MG63 (cell line): ENCODE measurements at places on chromosomes 5 and 9. TPM values are rescaled to one million over a fixed set of nuclear protein-coding genes. Genes with fewer than 3 reads are reported as not detected.
A peak's percentile ranks its signal among the peaks of the same experiment; 100 is the strongest.

- no peak for DNase-seq
Measured at GRCh38 chr9:106761493-106761892, 101.5 kb upstream of the ZNF462 start.

- peak; percentile 52 for DNase-seq
Measured at GRCh38 chr9:79917421-79917820, 345.7 kb downstream of the TLE4 start.

DNA sequence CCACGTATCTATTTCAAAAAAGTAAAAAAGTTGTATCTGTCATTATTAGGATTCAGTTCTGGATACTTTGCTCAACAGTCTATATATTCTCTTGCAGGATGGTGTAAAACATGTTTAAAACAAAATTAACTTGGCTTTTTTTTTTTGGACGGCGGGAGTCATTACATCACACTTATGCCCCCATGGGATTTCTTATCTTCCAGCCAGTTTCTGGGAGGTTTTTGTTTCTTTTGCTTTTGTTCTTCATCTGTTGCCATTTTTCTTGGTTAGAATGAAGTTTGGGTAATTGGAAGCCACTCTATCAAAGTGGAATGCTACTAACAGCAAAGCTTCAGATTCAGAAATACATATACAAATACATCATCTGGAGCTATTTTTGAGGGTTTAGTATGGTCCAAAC is 1.8 kb upstream of the STARD4 start:
- DNase-seq: no peak

DNA sequence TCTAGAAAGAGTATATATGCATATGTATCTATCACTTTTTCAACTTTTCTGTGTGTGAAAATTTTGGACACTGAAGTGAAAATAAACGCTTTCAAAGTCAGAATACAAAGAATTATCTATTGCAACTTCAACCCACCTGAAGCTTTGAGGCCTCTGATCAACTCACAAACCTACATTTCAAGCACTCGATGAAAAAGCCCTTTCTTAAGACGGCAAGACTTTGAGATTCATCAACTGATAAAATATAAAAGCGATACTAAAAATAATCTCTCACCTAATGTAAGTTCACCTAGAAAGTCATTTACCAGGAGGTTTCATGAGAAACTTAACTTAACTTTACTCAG is 1.2 kb downstream of the GOLPH3 start:
- DNase-seq: no peak

ARL14EPL gene
- not detected in 2 replicates for total RNA-seq

ATOSB gene
- 0.72 and 2.0 TPM in 2 replicates for total RNA-seq

- no peak for DNase-seq
Measured at GRCh38 chr5:153655201-153655510, 164.7 kb downstream of the GRIA1 start.

DNA sequence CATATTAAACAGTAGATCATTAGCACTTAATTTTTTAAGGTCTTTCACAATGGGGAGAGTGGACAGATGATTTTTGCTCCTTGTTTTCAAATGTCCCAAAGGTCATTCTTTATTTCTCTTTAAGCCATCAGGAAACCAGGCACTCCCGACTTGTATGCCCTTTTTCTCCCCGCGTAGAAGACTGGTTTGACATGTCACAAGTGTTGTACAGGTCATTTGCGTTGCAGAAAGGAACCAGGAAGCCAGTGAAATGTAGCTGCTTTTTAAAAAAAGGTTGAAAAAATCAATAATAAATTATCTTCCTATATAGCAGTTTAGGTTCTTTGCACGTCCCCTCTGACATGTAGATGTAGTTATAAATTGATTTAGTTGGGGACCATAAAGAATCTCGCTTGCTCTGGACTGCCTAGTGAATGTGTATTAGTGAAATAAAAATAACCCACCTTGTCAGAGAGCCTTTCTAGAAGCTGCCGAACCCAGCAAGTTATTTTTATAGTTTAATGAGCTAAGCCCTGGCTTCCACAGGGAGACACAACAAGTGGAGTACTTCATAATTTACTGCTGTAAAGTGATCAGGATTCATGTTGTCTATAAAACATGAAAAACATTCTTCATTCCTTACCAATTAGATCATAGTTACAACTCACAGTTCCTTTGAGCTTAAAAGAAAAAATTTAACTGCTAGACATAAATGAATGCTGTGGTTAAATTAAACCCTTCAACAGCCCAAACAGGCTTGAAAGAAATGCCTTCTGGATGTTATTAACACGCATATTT is 404.6 kb downstream of the CSNK1G3 start:
- peak; percentile 12 for DNase-seq

DNA sequence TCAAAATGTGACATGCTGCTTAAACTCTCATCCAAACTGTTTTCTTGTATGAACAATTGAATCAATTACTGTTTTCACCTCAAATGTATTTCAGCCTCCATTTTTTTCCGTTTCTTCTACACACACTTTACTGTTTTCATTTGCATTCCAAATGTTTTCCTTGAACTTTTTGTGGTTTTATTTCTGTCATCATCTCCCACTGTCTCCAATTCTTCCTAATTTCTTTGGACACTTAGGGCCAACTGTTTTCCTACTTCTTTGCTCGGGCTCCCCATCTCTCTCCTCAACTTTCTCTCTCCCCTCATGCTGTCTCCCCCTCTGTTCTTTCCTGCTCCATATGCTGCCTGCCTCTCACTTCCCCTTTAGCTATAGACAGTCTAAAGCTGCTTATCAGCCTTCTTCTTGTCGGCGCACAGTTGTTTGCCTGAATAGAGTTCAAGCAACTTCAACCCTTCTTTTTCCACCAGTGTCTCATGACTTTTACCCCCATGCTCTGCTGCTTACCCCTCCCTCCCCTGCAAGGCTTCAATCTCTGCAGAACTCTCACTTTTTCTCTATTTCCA is 443.4 kb downstream of the DTWD2 start:
- DNase-seq: no peak

DNA sequence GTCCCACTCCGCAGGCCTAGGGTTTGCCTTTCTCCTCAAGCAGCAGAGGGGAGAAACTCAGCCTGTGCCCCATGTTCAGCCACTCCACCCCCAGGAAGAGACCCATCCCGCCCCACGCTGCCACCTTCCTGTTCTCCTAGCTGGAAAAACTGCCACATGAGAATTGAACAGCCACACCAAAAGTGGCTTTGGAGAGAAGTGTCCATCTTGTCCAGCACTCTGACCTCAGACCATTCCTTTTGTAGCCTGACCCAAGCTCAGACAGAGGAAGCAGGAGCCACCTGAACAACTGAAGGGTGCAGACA is 8.3 kb upstream of the SLC25A48 start:
- no peak for DNase-seq

DNA sequence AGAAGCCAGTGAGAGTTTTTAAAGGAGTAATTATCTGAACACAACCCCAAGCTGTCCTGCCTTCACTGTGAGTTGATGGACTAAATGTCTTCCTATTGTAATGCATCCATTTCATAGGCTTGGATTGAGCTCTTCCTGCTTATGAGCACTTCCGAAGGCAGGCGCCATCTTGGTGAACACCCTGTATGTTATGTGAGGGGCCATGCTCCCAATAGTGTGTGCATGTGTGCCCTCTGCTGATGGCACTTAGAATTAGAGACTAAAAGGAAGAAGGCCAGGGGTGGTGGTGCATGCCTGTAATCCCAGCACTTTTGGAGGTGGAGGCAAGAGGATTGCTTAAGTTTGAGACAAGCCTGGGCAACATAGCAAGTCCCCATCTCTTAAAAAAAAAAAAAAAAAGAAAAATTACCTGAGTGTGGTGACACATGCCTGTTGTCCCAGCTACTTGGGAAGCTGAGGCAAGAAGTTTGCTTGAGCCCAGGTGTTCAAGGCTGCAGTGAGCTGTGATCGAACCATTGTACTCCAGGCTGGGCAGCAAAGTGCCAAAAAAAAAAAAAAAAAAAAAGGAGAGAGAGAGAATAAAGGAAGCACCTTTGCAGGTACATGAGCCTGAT is 65.0 kb downstream of the C9orf152 start:
- DNase-seq: no peak

- DNase-seq: no peak
Measured at GRCh38 chr5:28398185-28398584, 1359.8 kb upstream of the CDH9 start.

DNA sequence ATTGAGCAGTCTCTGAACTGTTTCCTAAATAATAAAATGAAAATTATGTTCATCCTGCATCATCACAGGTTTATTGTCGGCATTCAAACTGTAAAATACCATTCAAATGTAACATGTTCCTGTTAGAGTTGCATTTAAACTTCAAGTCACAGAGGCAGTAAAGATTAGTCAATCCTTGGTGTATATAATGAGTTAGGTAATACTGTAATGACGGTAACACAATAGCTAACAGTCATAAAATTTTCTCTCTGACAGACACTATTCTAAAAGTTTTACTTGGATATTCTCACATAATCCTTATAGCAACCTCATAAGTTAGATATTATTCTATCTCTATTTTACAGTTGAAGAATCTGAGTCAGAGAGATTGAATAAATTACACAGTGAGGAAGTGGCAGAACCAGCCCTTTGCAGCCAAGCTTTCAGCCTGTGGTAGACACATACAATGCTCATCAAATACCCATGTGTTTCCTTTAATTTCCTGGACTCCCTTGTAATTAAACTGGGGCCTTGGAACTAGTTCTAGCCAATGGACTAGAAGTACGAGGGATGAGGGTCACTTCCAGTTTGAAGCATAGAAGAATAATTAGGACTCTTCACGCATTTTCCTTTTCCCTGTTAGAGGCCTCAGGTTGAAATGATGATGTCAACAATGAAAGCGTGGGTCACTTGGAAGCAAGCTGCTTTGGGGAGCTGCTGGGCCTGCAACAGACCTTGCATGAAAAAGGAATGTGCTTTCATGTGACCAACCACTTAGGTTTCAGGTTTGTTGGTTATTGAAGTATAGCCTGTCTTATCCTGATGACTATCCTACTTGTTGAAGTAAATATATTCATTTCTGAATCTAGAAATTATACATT is 12.3 kb upstream of the CAST start:
- no peak for DNase-seq

- no peak for DNase-seq
Measured at GRCh38 chr9:126347911-126348760, 21.5 kb downstream of the MVB12B start.

GRCh38 chr9:72843520-72844439 is 109.1 kb downstream of the ALDH1A1 start:
- DNase-seq: no peak

- DNase-seq: peak; percentile 36
Measured at GRCh38 chr5:172533399-172534228, 79.3 kb upstream of the SH3PXD2B start.

ADAMTS12 gene
- total RNA-seq: 8.1 and 11.8 TPM in 2 replicates

DNA sequence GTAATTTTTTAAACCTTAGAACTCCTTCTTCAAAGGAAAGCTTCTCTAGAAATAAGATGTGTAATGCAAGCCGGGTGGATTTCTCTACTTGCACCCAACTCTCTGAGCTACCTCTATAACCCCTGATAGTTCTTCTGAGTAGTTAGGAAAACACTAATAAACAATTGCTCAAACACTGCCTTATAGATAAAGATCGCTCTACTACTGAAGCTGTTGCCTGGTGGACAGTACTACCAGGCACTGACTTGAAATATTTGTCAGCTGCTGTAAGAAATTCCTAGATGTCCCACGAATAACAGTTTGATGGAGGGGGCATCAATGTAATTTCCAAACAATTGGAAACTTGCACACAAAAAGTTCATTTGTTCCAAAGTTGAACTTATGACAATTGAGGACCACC is 42.0 kb downstream of the NR3C1 start:
- no peak for DNase-seq

DNA sequence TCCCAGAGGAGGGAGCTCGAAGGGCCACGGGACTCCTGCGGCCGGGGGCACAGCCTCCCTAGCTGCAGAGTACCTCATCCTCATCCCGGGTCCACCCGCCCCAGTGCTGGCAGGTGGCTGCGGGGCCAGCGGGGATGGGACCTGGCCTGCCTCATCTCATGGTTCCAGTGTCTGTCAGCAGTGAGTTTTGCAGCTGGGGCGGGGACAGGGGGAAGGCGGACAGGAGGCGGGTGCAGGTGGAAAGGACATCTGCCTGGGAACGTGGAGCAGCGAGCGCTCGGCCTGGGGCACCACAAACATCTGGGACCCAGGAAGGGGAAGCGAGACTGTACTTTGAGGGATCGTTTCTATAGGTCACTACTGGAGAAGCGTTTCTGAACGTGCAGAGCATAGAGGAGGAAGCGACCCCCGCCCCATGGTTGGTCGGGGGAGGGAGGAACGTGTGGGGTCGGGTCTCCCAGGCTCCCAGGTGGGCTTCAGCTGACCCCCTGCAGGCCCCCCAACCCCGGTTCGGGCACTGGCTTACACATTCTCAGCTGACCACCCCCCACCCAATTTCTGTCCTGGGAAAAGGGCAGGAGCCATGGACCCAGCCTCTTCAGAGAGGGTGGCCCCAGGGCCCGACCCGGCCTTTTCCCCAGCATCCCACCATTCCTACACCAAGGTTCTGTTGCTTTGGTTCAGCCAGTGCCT is 56.5 kb upstream of the NOTCH1 start:
- no peak for DNase-seq

DNA sequence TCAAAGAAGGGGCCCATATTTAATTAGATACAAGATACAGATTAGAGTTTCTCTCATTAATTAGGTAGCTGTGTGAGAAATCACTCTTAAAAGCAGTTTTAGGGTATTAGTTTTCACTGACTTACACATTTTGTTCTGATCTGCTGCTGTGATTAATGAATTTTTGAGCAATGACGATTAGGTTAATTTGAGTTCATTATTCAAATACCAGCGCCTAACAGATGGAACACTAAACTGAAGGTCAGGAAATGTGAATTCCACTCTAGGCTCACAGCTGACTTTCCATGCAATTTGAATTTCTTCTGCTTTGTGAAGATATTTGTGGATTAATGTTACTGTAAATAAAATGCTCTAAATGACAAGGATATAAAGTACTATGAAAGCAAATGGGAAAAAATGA is 380.6 kb downstream of the ADGRV1 start:
- DNase-seq: no peak

DNA sequence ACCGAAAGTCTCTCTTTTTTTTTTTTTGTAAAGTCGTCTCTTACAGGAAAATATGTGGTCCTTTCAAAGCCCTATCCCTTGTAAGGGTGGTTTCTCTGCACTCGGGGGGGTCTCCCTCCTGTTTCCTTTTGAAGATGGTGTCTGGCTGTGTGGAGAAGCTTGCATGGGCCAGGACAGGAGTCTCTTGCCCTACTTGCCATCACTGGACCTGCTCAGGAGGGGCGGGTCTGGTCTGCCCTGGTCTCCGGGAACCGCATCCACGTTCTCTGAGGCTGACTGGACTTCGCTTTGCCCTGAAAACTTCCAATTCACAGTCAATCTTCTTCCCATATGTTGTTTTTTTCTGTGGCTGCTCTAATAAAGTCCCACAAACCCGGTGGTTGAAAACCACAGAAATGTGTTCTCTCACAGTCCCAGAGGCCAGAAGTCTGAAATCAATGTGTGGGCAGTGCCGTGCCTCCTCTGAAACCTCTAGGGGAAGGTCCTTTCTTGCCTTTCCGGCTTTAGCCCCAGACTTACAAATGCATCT is 92.9 kb upstream of the IER5L start:
- DNase-seq: no peak

- DNase-seq: no peak
Measured at GRCh38 chr5:108753331-108753730, 5.6 kb downstream of the FER start.

- DNase-seq: no peak
Measured at GRCh38 chr9:34988218-34989002, 1.1 kb upstream of the DNAJB5 start.
